Vein endothelial cell (primary cell): ENCODE measurements at places on chromosomes 12 and 14. TPM values are rescaled to one million over a fixed set of nuclear protein-coding genes. Genes with fewer than 3 reads are reported as not detected.

RIMKLB gene
- 49.3 and 90.5 TPM in 2 replicates for total RNA-seq

FAR2 gene
- 66.6 and 72.5 TPM in 2 replicates for total RNA-seq

MUCL1 gene
- not detected in 2 replicates for total RNA-seq

FOXN4 gene
- not detected in 2 replicates for total RNA-seq

ARHGAP9 gene
- total RNA-seq = not detected in 2 replicates

LHX5 gene
- total RNA-seq = not detected in 2 replicates

SLC7A8 gene
- 0.19 and 0.33 TPM in 2 replicates for total RNA-seq

MNAT1 gene
- 58.8 and 77.4 TPM in 2 replicates for total RNA-seq

NKX2-1 gene
- not detected in 2 replicates for total RNA-seq

MYF6 gene
- total RNA-seq = not detected in 2 replicates
